Fibroblast of skin of back (primary cell): ENCODE measurements at places on chromosomes 1 and 21.

DNA sequence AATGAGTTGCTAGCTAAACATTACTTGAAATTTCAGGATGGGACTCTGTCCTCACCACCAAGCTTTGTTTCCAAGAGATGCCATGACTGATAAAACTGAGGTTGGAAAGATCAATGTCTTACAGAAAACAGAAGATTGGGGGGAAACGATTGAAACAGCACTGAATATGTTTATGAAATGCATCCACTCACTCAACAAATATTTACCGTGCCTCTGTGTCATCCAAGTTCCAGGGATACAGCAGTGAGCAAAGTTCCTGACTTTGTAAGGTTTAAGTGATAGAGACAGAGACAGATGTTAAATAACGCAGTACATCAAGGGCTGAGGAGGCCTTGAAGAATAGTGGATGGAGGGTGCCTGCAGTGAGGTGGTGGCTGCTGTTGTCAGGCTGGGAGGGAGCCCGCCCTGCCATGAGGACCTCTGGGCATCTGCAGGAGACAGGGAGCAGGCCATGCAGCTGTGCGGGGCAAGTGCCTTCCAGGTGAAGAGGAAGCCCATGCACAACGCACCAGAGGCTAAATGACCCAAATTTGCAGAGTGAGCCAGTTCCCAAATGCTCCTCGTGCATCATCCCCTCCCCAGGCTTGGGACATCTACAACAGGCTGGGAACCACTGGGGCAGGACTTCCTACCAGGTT lies 108.0 kb downstream of the HLCS start:
- DNase-seq, result peak; percentile 44

- DNase-seq, result no peak
These were observed 54.3 kb upstream of the EPHA8 start for GRCh38 chr1:22508991-22509390.

DNA sequence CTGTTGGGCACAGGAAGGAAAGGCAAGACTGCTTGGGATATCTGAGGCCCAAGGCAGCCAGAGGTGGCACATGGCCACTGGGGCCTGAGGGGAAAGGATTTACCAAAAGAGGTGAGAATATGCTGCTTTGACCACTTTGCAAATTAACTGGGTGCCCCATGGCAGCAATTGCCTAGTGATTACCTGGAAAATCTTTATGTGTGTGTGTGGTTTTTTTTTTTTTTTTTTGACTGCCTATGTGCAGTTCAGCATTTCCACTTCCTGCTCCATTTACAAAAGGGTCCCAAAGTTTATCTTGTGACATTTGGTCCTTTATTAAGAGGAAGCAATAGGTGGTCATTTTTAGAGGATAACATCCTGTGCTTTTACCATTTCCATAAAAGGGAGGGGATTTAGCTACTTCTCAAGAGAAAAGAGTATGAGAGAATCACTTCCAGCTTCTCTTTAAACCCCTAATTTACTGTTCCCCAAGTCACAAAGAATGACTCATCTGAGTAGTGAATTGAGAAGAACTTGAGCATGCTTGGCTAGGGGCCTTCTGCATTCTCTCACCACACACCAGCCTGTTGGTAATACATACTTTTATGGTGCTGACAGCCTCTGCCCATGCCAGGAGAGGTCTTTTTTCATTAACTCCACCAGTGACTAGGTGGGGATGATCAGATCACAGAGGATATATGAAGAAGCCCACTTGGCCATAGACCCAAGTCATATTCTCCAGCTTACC lies 52.1 kb downstream of the SYDE2 start:
- DNase-seq, result peak; percentile 66

DNA sequence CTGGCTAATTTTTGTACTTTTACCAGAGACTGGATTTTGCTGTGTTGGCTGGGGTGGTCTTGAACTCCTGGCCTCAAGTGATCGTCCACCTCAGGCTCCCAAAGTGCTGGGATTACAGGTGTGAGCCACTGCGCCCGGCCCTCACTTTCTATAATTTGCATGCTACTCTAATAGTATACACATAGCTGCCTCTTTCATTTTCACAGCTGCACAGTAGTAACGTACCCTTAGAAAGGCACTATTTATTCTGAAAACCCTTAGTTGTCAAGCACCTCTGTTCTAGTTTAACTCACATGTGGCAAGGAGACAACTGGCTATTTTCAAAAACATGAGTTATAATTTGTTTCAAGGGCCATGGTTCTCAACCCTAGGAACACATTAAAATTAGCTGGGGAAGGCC lies 17.2 kb downstream of the TPM3 start:
- no peak for DNase-seq

- no peak for DNase-seq
These were observed 34.9 kb downstream of the HMCN1 start for GRCh38 chr1:185769136-185769535.

DNA sequence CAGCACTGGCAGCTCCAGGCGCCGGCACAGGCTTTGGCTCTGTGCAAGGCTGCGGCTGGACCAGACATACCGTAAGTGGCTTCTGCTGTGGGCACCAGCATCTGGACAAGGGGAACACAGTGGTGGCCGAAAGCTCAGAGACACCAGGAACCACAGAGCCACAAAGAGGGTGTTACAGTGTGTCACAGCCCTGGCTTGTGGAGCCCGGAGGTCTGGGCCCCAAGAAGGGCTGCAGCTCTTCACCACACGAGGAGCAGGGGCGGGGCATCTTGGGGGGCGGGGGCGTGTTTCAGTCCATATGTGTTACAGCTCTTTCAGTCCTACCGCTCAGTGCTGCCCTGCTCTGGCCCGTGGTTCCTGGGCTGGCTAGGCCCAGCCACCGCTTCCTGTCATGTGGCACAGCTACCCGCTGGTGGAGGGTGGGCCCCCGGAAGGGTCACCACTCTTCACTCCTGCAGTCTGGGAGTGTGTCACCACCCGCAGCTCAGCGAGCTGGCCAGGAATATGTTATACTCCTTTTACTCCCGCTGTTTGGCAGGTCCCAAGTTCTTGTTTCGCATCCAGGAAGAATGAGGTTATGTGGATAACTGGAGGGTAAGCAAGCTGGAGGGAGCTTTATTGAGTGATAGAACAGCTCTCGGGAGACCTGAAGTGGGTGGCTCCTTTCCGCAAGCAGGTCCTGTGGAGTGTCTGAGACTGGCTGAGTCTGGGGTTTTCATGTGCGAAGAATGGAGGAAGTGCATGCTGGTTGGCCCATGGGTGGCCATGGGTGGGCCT lies 3.3 kb upstream of the LSM10 start:
- peak; percentile 80 for DNase-seq

- peak; percentile 64 for DNase-seq
These were observed 3.4 kb upstream of the NVL start for GRCh38 chr1:224333309-224333926.

DNA sequence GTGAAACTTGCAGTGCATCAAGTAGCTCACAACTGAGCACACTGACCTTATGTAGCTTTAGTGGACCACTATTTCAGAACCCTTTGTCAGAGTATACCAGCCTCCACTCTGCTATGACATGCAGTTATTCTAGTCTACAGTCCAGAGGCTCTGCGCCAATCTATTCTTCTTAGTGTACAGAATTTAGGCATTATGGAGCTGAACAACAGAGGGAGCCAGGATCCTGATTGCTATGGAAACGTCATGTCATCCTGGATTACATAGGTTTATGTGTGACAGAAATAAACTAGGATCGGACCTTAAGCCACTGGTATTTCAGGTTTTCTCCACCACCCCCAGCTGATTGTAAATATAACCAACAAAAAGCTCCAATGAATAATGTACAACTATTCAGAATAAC lies 48.1 kb upstream of the EEIG2 start:
- DNase-seq, result no peak

GRCh38 chr1:160398823-160399222 lies 1.5 kb upstream of the VANGL2 start:
- no peak for DNase-seq

- DNase-seq, result no peak
These were observed 8.3 kb downstream of the PPFIA4 start for GRCh38 chr1:203034422-203035110.

DNA sequence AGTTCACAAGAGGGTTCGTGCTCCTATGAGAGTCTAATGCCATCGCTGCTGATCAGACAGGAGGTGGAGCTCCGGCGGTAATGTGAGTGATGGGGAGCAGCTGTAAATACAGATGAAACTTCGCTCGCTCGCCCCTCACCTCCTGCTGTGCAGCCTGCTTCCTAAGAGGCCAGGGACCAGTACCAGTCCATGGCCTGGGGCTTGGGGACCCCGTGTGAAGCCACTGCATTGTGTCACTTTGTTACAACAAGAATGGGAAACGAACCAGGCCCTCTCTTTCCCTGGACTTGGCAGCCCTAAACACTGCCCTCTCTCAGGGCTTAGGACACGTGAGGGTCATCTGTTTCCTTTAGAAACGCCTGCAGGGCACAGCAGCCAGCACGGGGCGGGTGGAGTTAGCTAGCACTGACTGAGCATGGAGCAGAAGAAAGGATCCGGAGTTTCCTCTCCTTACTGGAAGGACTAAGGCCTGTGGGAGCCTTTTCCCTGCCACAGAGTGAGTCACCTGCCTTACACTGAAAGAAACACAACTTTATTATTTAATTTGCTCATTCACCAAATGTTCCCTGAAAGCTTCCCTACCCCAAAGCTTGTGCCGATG lies 185.2 kb upstream of the TMEM51 start:
- DNase-seq, result peak; percentile 93

- no peak for DNase-seq
These were observed 18.8 kb upstream of the SLC35D1 start for GRCh38 chr1:67072749-67073148.

DNA sequence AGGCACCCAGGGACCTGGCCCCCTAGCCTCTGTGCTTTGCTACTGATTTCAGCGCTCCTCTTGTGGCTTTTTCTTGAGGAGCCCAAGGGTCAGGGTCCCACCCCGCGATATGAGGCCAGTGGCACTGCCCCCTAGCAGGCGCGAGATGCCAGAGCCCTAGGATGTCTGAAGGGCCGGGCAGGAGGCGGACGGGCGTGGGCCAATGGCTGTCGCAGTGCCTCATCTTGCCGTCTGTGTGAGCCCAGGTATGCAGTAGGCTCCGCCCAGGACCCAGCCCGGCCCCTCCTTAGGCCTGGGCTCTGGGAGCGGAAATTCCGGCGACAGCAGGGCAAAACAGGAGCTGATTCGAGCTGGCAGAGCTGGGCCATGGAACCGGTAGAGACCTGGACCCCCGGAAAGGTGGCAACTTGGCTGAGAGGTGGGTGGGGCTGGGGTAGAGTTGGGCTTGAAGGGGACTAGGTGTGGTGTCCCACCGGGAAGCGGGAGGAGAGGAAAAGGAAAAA lies at the start of gene CNKSR1:
Gene CNKSR1, plus strand, starts transcription at position 310 of the 503 bp plus-strand sequence. Its CDS starts 57 bp downstream, at position 367.
- no peak for DNase-seq

DNA sequence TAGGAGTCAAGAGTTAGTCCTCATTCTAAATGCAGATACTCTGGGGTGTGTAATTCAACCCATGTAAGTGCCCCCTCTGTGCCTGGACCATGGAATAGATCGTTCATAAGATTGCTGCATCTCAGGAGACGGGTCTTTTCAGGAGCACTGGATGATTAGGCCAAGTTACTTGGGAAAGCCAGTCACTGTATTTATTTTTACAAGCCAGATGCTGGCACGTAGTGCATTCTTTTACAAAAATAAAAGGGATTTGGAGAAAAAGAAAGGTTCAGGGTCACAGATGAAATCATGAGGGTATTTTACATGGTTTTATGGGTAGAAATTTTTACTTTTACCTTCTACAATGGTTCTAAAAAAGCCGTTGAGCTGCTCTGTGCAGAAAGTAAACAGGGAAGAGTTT lies 102.6 kb upstream of the UBE2U start:
- DNase-seq, result no peak
